ENCODE measurements at places on chromosomes 4 and X.

- DNase-seq, result no peak
These were observed 150.8 kb downstream of the FRAS1 start for GRCh38 chr4:78207951-78208350.

DNA sequence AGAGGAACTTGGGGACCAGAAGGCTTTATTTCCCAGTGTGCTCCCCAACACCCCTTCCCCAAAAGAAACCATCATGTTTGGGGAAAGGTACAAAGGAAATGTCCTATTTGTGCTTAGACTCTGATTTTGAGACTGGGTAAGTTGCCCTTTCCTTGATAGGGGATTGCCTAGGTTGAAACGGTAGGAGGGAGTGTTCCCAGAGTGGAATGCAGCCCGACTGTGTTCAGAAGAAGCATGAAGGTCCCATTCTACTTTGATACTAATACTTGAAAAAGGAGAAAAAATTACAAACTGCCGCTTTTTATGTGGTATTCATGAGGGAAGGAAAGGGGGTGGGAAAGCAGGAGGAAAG lies 32.4 kb upstream of the TMEM131L start:
- DNase-seq, result no peak

DNA sequence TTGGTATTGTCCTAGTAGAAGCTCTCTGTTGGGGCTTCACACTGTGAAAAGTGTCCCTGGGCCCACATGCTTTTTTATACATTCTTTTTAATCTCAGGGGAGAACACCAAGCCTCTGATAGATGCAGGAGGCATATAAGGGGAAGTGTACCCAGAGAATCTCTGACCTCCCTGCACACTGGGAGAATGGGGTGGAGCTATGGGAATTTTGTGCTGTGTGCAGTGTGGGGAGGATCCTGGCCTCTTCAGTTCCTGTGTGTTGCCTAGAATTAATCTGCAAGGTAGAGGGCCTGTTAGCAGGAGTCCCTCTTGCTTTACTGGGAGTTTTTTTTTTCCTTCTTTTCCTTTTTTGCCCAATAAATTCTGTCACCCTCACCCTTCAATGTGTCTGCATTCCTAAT lies 49.2 kb upstream of the SPIN4 start:
- no peak for DNase-seq

DNA sequence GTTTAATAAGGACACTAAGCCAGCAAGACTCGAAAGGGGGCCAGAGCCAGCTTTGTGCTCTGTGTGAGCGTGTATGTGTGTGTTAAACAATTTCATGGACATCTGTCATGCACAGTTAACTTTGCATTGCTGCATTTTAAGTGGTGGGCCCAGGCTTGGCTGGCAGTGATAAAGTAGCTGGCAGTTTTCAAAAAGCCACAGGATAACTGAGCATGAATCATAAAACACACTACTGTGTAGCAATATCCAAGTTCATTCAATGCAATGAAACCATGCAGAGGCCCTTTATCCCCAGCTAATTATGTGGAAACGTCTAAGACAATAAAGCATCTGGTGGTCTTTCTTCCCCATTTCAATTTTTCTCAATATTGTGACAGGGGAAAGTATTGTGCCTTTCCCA lies 132.9 kb downstream of the NKX6-1 start:
- DNase-seq, result no peak

- no peak for DNase-seq
These were observed 21.2 kb downstream of the C4orf54 start for GRCh38 chr4:99636422-99636821.

GRCh38 chr4:181200076-181200475 lies 1043.1 kb upstream of the TENM3 start:
- DNase-seq, result no peak

DNA sequence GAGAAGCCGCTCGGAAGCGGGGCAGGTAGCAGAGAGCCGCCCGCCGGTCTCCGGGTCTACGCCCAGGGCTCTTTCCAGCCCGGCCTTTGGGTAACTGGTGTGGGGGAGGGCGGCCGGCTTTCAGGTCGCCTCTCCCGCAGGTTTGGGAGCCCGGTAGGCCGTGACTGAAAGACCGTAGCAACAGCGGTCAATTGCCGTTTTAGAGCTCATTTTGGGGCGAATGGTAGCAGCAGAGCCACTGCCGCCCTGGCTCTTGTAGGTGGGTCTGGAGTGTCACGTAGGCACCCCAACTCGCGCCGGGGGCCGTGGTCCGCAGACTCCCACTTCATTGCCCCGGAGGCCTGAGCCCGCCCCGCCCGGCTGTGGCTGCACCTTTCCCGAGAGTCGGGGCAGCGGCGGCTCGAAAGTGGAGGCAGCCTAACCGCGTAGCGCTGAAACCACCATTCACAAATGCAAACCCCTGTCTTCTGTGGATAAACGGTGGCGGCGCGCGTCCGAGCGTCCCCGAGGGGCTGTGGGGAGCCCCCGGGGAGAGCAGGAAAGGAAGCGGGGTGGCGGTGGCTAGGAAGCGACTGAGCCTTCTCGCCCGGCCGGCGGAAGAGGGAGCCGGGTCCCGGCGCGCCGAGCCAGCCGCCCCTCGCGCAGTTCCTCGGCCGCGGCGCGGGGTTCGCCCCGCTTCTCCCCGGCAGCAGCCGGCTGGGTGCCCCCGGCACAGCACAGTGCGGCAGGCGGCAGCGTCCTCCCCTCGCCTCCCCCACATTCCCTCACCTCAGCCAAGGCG lies 2185.1 kb upstream of the TENM3 start:
- DNase-seq, result no peak

DNA sequence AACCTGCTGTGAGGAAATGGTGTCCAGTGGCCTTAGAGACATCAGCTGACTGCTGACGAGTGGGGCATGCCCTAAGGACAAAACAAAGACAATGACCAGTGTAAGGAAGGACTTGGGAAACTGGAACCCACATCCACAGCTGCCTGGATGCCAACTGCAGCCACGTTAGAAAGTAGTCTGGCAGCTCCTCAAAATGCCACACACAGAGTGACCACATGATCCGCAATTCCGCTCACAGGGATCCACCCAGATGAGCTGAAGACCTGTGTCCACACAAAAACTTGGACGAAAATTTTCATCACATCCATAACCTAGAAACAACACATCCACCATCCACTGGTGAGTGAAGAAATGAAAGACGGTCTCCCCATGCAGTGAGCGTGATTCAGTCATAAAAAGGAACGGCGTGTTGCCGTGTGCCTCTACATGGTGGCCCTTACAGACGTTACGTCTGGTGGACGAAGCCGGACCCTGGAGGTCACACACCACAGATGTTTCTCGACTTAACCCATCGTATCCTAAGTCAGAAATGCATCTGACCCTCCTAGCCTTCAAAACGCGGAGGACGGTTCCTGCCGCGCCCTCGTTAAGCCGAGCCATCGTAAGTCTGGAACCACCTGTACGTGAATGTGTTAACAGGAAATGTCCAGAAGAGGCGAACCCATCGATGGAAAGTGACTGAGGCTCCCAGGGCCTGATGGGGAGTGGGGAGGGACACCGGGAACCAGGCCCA lies 40.6 kb upstream of the MXD4 start:
- no peak for DNase-seq

All from SHP77 (cell line).